Immature natural killer cell (primary cell): ENCODE measurements at places on chromosomes 5 and 9.

GRCh38 chr5:127608077-127608660 is 40.7 kb upstream of the CTXN3 start:
- no peak for DNase-seq

GRCh38 chr5:150637245-150638052 is 3.0 kb upstream of the SYNPO start:
- no peak for DNase-seq

- no peak for DNase-seq
Measured at GRCh38 chr5:135238622-135239452, 160.2 kb downstream of the MACROH2A1 start.

DNA sequence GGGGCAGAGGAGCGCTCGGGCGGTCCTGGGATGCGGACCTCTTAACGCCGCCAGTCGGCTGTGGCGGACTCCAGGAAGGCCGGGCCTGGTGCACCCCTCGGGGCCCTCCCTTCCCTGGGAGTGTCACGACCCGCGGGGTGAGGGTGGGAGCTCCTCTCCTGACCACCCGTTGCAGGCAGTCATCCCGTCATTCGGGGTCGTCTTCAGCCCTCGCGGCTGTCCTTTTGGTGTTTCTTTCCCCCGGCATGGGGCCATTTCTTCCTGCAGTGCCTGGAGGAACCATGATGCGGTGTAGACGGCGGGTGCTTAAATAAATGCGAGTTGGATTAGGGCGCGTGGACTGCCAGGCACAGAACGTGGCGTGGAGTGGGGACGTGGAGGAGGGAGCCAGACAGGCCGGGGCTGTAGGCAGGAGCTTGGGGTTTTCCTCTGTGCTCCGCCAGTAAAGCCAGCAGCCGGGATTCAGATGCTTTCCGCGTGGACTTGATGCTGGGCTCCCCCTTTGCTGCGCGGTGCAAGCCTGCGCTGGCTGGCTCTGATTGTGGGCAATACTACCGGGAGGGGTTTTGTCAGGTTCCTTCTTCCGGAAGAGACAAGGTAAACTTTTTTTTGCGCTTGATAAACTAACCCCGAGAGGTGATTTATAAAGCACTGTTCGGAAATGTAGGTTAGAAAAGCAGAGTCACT is 868 bp downstream of the KDM4C start:
- DNase-seq, result no peak

- no peak for DNase-seq
Measured at GRCh38 chr9:86096386-86096785, 3.0 kb downstream of the GOLM1 start.
